ENCODE measurements at places on chromosomes 5 and 9.

- no peak for DNase-seq
Observed at GRCh38 chr9:86410281-86410680, 56.1 kb upstream of the TUT7 start.

- DNase-seq, result no peak
Observed at GRCh38 chr9:125436613-125437443, 175.2 kb downstream of the GAPVD1 start.

GRCh38 chr5:164148292-164148691 is 642.9 kb downstream of the MAT2B start:
- no peak for DNase-seq

DNA sequence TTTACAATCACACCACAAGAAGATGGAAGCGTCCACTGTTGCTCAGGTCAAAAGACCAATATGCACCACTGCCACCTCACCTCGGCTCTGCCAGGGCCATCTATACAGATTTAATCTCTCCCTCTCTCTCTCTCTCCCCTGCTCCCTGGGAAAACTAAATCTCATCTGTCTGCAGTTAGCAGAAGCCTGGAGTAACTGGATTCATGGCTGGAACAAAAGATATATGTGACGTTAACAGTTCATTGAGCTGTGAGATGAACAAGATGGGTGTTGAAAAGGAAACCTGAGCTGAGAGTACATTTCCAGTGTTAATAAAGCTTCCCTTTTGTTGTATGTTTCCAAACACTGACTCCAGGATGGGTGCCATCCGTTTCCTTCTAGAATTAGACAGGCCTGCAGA is 369.7 kb downstream of the CDK5RAP2 start:
- DNase-seq, result peak; percentile 71

DNA sequence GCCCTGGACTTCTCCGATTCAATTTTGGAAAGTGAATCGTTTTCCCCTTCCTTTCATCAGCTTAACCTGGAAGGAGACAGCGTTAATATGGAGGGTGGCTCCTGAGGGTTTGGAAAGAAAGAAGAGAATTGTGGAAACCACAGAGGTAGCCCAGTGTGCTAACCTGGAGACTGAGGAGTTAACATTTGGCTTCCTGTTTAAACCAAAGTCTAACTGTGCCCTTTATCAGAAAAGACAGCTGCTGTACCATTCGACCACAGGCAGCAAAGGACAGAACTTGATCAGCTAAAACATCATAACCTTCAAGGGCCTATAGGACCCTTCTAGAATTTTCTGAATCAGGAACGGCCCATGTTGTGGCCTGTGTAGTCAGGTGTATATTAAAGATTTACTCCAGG is 735 bp downstream of the IDNK start:
- peak; percentile 41 for DNase-seq

GRCh38 chr9:69748304-69748703 is 11.5 kb downstream of the PTAR1 start:
- no peak for DNase-seq

DNA sequence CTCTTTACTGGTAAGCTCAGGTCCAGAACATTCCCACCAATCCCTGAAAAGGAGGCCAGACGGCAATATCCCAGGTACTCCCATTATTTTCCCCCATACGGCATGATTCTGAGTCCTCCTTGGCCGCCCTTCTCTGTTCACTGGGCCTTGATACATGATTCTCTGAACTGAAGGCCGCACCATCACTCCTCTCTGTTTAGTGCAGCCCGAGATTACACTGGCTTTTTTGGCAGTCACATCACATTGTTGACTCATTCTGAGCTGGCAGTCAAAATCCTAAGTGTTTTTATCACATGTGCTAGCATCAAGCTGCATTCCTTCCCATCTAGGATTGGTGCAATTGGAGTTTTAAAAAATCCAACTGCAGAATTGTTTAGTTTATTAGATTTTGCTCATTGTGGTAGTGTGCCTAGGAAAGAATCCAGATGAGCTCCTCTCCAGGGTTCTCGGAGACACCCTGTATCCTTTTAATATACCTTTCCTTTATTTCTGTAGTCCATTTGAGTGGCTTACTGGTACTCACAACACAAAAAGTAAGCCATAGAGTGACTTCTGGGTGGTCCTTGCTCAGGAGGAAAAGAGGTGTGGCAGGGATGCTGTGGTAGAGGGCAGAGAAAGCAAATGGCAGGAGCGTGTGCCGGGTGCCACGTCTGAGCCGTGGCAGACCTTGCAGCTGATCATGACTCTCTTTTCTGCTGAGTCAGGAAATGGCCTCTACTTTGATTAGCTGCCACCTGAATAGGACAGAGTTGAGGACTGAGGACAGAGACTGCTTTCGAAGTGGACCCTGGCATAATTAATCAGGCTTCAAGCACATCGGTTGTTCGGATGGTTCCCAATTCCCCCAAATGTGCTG is 121.1 kb upstream of the IL12B start:
- no peak for DNase-seq

DNA sequence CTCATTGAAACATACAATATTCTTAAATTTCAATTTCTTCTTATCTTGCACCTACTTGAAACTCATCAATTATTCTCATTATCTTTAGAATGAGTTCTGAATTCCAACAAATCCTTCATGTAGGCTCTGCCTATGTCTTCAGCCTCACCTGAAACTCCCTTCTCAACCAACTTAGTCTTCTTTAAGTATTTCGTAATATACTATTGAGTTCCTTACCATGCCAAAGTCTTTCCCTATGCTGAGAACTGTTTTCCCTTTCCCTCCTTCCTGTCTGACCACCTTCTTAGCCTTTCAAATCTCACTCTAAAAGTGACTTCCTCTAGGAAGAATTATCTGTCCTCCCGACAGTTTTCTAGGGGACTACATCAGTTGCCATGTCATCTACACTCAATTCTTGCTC is 50.9 kb upstream of the ZFAND5 start:
- no peak for DNase-seq

Data from NCI-H1092 treated with DMSO at 0.1 percent for 48 hours (cell line).